Stimulated activated naive CD4-positive, alpha-beta T cell (primary cell): ENCODE measurements at places on chromosomes 6 and 20.

DNA sequence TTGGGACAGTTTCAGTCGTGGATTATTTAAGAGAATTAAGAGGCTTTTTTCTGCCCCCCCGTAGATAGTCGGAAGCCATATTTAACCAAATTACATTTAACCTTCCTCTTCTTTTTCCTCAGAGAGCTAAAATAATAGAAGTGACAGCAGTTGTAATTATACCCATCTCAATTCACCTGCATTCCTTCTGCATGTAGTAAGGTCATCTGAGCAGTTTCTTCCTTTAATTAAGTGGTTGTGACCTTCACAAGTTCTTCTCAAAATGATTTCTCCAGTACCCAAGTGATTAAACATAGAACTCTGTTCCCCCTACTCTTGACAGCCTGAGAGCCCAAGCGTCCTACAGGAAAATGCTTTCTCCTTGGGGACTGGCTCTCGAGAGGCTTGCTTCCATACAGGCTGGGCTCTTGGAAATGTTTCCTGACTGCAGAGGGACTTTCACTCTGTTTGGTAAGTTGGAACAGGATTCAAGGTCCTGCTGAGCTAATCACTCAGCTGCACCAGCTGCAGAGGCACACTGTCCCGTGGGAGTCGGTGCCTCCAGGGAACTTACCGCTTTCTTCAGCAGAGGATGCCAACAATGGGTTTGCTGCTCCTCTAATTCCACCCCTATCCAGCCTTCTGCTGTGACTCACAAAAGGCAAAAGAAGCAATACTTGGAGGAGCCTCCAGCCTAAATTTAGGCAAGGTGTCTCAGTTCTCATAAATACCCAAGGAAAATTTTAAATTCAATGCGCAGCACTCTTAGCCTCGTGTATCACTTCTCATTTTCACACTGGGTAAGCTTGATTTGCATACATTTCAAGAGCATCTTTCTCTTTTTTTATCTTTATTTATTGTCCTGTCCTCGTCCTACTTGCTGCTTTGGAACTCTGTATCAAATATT, 414.9 kb downstream of the KIF16B start:
- no peak for DNase-seq

DNA sequence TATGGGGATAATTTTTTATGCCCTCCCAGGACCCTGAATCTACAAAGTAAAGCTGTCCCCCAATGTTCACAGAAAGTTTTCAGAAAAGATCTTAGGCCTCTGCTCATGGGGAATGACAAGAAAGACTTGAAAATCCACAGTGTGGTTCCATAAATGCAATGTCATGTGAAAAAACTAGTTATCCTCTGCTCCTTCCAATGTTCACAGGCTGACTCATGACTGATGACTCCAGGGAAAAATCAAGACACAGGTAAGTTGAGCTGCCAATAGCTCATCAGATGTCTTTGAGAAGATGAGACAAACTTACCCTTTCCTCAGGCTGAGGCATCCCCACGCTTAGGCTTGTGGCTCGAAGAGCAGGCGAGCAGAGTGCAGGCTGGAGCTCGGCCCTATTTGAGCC, 14.8 kb upstream of the BCLAF1 start:
- DNase-seq: no peak

DNA sequence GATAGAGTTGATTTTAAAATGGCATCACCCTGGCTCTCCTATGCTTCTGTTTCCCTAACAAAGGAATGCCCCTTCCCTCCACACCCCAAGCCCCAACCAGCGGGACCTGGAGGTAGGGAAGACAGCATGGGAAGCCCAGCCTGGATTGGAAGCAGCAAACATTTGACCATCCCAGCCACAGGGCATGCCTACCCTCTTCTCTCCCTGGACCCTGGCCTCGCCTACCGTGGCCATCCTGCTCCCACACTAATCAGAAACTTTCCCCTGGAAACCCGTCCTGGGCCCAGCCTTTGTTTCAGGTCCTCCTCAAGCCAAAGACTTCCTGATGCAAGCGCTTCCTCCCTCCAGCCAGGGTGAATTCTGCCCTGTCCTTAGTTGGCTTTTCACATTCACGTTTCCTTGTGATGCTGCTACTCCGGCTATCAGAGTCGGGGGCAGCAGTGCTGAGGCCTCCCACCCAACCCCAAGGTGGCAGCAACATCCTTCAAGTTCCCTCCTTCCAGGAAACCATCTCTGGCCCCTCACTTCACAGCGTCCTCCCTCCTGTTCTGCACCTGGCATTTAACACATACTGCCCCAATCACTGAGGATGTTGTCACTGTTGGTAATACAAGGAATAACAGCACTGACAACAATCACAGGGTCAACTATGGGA, 18.2 kb upstream of the ANGPT4 start:
- DNase-seq: no peak

GRCh38 chr6:134816780-134817179, 133.1 kb downstream of the ALDH8A1 start:
- no peak for DNase-seq

DNA sequence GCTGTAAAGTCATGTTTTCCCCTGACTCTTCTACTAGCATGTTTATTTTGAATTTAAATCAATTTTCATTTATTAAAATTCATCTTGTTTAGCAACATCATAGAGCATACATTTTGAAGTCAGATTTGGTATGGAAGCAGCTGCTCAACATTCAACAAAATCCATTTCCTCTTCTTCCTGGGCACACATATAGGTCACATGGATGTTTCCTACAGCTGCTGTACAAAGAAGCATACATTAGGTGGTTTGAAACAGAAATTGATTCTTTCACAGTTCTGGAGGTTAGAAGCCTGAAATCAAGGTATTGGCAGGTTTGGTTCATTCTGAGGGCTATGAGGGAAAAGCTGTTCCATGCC, 495.2 kb downstream of the RFPL4B start:
- no peak for DNase-seq

GRCh38 chr20:38995536-38996044, 33.4 kb downstream of the DHX35 start:
- no peak for DNase-seq

- DNase-seq: no peak
These were observed 560.3 kb downstream of the BMP2 start for GRCh38 chr20:7327810-7328209.

DNA sequence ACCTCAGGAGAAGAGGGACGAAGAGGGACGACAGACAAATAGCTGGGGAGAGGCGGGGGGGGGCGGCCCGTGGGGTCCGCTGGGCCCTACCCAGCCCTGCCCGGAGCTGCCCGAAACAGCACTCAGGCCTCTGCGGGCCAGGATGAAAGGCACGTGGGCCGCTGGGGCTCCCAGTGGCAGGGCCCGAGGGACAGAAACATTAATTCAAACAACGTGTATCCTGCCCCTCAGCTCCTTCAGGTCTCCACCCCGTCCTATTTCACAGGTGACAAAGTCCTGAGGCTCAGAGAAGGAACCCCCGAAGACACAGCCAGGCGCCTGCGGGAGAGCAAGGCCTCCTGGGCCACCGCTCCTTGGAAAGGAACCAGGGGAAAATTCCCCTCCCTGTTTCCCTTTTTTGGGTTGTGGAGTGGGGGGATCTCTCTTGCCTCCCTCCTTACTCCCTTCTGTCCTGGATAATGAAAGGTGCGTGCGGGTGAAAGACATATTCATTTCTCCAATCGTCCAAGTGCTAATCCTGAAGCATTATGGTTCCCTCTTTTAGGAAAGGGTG, 93.3 kb downstream of the RNASET2 start:
- no peak for DNase-seq

- no peak for DNase-seq
These were observed 29.4 kb upstream of the KIAA1586 start for GRCh38 chr6:57017069-57017468.

DNA sequence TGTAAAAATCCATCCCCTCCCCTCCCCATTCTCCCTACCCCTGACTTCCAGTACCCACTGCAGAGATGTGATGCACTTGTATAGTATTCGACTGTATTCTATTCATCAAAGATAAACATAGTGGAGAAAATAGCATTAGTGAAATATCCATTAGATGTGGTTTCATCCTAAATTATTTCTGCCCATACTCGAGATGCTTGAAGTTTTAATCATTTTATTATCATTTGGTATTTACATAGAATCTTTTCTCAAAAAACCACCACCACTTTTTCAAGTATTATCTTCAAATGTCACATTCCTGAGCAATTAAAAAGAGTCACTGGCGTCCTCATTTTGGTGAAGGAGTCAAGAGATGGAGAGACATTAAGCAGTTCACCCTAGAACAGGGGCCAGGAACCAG, 181.9 kb downstream of the HAO1 start:
- DNase-seq: no peak

GRCh38 chr6:3455569-3456394, 1.1 kb downstream of the SLC22A23 start:
- DNase-seq: peak; percentile 44

DNA sequence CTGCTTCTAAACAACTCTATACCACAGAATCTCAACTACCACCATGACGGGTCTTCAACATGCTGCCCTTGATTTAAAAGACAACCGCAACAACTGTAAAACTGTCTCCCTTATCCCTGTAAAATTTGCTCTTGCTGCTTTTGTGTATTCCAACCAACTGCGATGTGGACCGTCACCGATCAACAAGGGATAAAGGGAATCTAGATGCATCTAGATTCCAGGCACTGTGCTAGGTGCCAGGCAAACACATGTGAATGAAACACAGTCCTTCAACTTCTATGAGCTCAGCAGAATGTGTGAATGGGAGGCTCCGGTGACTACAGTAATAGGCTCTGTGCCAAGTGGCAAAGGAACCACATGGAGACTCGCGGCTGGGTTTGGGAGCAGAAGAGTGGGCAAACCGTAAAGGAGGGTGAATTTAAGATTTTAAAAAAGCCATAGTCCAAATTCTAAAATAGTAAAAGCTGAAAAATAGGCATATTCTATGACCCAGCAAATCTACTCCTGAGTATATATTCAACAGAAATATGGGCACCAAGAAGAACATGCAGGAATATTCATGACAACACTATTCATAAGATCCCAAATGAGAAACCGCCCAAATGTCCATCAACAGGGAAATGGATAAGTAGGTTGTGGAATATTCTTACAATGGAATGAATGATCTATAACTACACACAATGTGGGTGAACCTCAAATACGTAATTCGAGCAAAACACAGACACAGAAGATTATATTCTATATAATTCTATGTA, 3.7 kb upstream of the PRND start:
- no peak for DNase-seq

DNA sequence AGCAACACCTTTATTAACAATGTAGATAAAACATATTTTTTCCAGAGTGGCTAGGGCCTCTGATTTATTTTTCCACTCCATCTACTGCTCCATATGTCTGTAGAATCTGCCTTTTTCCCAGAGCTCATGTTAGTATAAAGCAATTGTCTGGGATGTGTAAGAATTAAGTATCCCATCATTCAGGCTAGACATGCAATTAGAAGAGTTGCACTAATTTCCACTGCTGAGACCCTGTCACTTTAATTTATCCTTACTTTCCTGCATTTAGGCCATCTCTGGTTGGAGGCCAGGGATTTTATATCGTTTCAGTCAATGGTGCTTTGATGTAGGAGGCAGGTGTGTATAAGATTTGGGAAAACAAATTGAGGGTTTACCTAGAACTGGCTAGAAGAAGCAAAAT, 286.1 kb upstream of the POU3F2 start:
- DNase-seq: no peak

- DNase-seq: no peak
These were observed 27.5 kb downstream of the DAAM2 start for GRCh38 chr6:39819676-39820075.

DNA sequence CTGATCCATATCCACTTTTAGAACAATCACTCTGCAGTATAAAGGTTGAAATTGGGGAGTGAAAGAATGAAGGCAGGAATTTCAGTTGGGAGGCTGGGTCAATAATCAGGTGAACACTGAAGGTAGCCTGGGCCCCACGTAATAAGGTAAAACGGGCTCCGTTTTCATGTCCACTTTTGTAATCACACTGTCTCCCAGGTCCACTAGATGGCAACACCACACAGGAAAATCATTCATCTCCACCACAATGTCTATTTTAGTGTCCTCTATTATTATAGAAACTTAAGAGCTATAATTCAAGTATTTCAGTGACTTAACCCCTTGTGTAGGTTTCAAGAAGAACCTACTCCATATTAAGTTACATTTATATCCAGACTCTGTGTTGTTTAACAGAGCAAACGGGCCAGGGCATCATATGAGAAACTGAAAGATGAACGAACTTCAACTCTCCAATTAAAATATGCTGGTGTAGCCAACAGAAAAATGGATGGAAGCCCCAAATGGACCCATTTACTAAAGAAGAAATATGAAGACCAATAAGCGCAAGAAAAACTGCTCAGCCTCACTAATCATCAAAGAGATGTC, 45.9 kb upstream of the MC3R start:
- DNase-seq: no peak

DNA sequence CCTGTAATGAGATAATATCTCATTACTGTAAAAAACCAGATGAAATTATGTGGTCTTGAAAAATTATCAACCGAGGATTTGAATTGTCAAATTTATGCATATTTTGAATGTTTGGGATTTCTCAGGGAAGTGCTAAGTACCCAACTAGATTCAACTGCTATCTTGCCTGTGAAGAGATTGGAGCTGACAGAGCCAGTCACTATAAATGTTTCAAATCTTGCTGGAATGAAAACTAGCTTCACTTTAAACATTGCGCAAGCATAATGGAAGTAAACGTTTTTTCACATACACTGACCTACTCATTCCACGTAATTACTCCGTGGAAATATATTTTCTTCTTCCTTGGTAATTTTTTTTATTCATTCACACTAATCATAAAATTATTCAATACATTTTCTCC, 46.7 kb downstream of the TMEM170B start:
- DNase-seq: no peak

DNA sequence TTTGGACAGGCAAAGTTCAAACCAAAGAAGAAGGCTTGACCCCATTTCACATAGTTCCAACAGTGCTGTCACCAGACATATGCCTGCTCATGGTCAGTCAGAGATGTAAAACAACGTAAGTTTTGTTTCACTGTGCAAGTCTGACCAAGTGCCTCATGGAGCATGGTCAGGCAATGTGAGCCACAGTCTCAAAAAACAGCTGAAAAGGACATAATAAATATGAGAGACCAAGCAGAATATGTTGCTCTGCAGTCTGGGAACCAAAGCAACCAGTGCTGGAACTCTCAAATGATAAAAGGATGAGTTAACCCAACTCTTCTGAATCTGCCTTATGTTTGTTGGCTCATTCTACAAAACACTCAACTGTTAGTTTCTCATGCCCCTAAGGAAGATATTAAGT, 39.9 kb upstream of the DST start:
- no peak for DNase-seq

DNA sequence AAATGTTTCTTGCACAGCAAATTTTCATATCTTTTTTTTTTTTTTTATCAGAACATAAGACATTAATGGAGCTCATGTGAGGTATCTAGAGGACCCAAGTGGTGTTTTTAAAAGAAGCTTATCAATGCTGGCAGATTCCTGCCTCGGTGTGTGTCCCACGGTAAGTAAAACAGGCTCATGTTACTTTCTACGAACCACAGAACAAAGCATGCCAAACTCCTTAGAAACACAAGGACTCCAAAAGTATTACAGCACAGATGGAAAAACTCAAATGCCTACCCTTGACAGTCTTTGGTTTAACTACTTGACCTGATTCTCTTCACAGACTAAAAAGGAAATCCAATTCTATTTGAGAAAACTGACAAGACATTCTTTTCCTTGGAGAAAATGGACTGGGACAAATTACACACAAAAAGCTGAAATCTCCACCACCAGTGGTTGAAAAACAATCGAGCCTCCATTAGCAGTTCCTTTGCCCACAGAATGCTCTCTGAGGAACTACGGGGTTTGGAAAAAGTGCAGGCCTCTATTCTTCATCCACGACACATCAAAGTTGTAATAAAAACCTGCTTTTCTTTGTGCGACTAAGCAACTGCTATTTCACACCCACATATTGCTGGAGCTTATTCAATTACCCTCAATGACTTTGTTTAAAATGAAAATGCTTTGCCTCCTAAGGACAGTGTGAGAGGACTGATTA, 5.4 kb downstream of the METTL24 start:
- DNase-seq: no peak
